ENCODE measurements at places on chromosomes 2 and 18.

- peak; percentile 32 for DNase-seq
Measured at GRCh38 chr2:231781798-231782726, 980 bp upstream of the PDE6D start.

GRCh38 chr18:28716338-28716737 is 539.4 kb upstream of the CDH2 start:
- DNase-seq = no peak

DNA sequence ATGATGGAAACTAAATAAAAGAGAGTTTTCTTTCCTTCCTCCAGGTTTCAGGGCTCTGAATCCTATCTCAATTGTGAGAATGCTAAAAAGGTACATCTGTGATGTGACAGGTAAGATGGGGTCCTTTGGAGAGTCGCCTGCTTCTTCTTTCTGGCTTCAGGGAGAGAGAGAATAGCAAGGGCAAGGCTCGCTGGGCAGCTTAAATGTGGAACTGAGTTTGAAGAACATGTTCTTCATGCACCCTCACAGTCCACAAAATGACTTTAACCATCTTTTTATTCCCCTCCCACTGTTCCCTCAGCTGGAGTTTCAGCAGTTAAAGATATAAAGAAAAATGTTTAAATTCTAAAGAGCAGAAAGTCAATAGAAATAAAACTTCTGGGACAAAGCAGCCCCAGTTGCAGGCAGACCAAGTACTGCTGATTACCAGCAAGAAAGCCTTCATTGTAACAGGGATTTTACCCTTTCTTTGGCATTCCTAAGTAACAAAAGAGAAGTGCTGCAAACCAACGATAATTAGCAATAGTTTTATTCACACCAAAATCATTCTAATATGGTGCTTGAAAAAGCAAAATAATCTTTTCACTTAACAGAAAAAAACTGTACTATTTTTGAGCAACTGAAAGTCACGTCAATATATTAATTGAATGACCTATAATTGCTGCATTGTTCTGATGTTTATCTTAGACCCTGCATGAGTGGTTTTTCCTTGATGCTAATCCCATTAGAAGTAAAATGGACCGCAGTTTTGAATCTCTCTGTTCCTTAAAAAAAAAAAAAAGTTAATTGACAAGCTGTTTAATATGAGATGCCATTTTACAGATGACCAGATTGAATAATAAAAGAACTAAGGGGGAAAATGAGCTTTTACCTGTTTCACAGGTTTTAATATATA is 61.5 kb downstream of the LRP2 start:
- DNase-seq = no peak

DNA sequence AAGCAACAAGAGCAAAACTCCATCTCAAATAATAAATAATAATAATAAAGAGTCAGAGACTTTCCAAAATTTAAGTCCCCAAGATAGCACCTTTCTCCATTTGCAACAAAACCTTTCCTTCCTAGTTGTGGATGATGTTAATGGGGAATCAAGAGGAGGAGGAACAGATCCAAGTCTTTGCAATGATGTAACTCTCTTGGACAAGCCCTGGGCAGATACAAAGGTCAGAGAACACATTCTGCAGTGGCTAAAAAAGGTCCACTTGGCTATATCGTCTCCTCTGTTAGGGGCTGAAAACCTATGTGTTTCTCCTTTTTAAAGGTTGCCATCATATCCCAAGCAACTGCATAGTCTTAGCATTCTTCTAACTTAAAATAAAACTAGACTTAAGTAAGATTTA is 151.1 kb downstream of the TMEM163 start:
- DNase-seq = no peak

DNA sequence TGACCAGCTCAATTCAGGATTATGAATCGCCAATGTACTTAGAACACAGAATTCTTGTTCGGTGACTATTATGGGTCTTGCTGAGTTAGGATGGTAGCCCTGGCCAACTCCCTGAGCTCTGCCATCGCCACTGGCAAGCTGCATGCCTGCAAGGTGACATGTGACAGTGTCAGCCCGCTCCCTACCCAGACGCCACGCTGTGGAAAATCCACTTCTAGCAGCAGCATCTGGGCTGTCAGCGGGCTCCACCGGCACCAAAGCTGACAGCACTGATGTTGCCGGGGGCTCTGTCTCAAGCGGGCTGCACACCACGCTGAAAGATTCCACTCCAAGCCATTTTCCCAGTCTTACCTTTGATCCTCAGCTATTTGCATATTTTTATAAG is 100.7 kb downstream of the MYT1L start:
- DNase-seq = no peak

All from CD4-positive, alpha-beta T cell treated with Interleukin-17A for 4 hours (primary cell).